ENCODE measurements at places on chromosomes 5 and 9.

DNA sequence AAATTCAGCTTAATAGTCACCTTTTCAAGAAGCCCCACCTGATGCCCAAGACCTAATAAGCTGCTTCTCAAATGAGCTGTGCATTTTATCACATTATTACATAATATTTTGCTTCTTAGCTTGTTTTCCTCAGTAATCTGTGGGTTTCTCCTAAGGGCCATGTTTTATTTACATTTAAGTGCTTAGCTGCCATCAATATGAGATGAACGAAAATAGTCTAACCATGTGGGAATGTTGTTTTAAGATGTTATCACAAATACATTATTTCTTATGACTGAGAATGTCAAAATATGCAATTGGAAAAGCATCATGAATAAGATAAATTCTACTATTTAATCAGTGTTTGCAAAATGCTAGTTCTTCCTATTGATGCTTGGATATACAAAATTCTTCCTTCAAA lies 10.1 kb downstream of the ARRDC3 start:
- no peak for DNase-seq

GRCh38 chr5:73686912-73687311 lies 60.9 kb downstream of the ARHGEF28 start:
- DNase-seq, result no peak

DNA sequence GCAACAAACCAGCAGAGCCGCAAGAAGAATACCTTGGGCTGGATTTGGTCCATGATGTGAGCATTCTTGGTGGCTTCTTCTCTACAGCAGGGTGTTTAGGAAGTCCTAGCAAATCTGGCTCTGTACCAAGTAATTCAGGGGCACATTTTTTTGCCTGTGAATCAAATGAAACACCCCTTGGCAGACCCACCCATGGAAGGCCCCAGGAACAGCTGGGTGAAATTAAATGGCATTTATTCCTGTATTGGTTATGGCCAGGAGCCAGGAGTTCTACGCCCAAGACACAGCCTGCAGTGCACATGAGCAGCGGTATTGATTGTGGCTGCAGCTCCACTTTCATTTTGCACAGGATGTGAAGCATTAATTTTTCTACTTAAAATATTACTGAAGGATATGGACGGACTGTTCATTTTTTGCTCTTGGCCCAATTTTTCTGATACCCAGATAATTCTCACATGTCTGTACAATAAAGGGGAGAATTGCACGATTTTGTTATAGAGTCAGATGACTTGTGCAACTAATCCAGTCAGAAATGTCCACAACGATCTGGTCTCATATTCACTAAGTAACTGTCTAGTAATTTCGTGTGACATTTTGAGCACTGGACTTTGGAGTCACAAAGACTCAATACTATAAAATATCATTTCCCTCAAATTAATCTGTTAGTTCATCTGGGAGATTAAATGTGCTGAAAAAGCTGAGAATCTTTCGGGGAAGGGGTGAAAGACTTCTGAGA lies 120.7 kb upstream of the APC start:
- peak; percentile 28 for DNase-seq

GRCh38 chr5:3352711-3353110 lies 242.9 kb upstream of the IRX1 start:
- DNase-seq, result no peak

DNA sequence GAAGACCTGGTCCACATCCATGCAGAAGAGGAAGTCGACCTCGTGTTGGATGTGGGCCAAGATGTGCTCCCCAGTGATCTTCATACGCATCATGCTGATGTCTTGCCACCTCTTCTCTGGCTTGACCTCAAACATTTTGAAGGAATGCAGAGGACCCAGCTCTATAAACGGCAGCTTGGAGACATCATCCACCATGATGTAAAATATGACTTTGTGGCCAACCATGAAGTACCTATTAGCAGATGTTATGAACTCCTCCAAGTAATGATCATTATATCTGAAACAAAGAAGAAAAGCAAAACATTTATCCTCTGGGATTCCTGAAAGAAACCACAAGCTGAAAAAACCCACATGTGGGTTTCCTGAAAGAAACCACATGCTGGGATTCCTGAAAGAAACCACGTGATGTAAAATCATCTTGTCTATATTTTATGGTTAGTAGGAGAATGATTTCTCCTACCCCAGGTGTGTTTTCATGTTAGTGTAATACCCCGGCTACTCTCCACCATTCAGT lies 52.3 kb downstream of the GGTA1 start:
- DNase-seq, result peak; percentile 32

- DNase-seq, result no peak
Measured at GRCh38 chr9:22898591-22898990, 452.0 kb downstream of the DMRTA1 start.

DNA sequence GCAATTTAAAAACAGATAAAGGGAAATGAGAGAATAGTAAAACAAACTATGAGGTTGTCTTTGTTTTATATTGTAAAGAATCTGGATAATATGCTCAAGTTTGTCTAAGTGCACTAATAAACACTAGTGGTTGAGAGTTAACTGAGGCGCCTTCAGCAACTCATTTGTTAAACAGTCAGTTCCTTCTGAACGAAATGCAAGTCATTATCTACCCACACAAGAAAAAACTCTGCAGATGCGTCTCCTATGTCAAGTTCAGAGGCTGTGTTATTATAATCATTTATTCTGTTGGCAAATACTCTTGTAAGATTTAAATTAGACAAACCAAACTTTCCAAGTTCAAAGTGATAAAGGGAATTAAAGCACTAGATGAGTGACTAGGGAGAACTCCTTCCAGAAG lies 20.3 kb upstream of the PCA3 start:
- DNase-seq, result no peak

DNA sequence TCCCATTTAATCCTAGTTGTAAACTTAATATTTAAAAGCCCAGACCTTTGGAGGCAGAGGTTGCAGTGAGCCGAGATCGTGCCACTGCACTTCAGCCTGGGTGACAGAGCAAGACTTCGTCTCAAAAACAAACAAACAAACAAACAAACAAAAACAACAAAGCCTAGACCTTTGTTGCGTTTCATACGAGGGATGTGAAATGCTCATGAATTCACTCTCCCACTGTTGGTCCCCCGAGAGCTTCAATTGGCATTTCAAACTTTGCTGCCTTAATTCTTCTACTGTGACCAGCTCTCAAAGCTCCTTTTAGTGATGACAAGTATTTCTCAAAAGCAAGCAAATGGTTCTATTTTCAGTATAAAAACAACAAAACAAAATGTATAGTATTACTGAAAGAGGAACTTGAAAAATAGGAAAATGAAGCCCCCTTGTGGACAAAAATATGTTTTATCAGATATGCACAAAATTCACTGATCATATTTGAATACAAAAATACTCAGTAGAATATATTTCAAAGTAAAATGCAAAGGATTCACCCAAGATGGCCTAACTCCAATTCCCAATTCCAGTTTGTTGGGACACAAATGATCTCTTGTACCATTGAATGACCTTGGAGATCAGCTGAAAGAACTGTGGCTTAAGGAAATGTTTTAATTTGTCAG lies 140.4 kb downstream of the ESM1 start:
- DNase-seq, result peak; percentile 93

- no peak for DNase-seq
Measured at GRCh38 chr5:134019636-134020035, 14.9 kb upstream of the VDAC1 start.

- DNase-seq, result no peak
Measured at GRCh38 chr5:41670854-41671479, 160.6 kb upstream of the PLCXD3 start.

GRCh38 chr9:70044490-70045307 lies 1.1 kb downstream of the MAMDC2 start:
- peak; percentile 70 for DNase-seq

Data from adipocyte (in vitro differentiated cells).